ENCODE measurements at places on chromosomes 3 and 15.

GRCh38 chr3:159854500-159855124 lies 134.0 kb upstream of the IL12A start:
- DNase-seq = no peak

GRCh38 chr3:39064646-39065045 lies 12.8 kb downstream of the WDR48 start:
- DNase-seq = no peak

- peak; percentile 79 for DNase-seq
Observed at GRCh38 chr15:59997070-59997701, 6.9 kb upstream of the FOXB1 start.

DNA sequence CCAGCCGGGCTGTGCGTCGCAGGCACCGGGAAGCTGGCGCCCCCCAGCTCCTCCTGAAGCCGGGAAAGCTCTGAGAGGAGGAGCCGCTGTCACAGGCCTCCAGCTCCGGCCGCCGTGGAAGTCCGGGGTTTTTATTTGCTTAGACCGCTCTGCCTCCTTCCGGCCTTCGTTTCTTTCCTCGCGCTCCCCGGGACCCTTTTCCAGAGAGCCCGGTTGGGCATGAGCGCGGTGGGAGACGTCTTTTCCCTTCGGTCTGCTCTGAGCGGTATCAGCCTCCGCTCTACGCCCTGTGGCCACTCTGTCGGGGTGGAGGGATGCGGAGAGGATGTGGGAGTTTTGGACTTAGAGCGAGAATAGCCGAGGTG lies 559 bp downstream of the SENP5 start:
- peak; percentile 45 for DNase-seq

DNA sequence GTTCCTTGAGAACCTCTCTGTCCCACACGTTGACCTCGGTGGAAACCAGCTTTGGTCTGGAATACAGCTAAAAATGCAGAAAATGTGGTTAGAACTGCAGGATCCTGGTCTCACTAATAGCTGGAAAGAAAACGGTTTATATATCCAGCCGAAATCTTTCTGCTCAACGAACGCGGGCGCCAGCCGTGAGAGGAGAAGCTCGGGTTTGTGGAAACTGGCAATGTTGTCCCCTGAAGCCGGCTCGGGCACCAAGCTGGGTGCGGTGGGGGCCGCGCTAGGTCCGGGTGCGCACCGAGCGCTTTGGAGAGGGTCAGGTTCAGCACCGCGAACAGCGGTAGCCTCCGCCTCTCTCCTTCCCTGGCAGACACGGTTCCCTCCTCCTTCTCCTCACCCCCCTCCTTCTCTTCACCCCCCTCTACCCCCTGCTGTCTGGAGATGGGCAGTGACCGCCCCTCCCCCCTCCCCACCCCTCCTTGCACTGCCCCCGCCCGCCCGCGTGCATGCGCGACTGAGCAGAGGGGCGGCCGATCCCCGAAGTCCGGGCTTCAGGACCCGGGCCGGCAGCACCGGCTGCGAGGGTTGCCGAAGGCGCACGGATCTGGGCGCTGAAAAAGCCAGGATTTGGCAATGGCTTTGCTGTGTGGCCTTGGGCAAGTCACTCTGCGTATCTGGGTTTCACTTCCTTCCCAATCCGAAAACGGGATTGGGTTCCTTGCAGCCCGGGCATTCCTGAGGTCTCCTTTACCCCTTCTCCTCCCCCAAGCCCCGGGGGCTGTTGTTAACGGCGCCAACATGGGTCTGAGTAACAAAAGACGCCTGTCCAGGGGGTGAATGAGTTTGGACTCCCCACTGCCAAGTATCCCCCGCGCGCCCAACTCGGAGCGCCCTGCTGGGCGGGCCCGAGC lies at the start of gene SKOR1:
Gene SKOR1, plus strand, starts transcription at position 534 of the 905 bp plus-strand sequence. Its CDS starts 94 bp downstream, at position 628.
- DNase-seq = no peak

GRCh38 chr15:75182187-75183131 lies 19.2 kb upstream of the C15orf39 start:
- DNase-seq = no peak

DNA sequence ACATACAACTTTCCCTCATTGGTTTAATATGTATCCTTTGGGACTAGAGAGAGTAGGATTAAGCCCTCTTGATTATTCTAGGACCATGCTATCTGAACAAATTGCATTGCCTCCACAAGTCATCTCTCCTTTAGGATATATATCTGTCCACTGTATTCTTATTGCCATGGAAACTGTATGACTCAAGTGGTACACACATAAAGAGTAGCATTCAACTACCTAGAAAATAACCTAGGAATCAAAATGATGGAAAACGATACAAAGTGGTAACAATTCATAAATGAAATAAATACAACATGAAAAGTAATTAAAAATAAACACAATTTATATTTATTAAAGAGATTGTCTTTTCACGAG lies 212.1 kb upstream of the P2RY1 start:
- no peak for DNase-seq

GRCh38 chr3:111073218-111073617 lies 1.6 kb downstream of the NECTIN3 start:
- no peak for DNase-seq

DNA sequence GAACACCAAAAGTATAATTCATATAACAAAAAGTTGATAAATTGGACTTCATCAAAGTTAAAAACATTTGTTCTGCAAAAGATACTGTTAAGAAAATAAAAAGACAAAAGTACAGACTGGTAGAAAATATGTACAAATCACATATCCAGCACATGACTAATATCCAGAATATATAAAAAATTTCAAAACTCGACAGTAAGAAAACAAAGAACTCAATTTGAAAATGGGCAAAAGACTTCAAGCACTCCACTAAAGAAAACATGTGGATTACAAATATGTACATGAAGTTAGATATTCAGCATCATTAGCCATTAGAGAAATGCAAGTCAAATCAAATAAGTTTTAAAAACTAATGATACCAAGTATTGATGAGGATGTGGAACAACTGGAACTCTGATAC lies 6.7 kb downstream of the GK5 start:
- DNase-seq = no peak

DNA sequence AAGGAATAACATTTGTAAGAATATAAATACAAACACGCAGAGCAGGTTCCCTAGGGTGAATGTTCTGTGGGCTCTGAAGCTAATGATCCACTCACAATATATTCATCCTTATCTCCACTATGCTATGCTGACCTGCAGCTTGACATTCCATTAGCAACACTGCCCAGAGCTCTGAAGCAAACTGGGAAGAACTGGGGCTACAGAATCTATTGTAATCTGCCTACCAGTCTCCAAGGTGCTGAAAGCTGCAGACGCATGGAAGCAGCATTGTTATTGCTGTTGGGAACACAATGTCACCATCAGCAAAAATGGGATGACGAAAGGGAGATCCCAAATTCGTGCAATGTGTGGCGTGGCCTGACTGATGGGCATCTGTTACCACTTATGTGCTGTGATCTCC lies 316.7 kb upstream of the RORA start:
- no peak for DNase-seq

DNA sequence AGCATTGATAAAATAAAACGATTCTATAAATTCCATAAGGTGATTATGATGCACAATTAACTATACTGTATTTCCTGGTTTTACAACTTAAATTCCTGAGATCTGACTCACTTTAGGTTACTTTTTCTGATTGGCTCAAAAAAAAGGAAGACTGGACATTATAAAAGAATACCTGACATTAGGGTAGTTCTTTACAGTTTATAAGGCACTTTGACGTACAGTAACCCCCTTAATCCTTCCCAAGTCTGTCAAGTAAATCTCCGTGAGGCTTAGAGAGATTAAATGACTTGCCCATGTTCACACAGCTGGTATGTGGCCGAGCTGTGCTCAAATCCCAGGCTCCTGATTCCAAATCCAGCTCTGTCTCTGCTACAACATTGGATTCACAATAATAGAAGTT lies 1.0 kb upstream of the SLTM start:
- DNase-seq = no peak

GRCh38 chr15:88100181-88100580 lies 156.4 kb downstream of the NTRK3 start:
- no peak for DNase-seq

- no peak for DNase-seq
Observed at GRCh38 chr15:43194795-43195194, 9.6 kb downstream of the CCNDBP1 start.

DNA sequence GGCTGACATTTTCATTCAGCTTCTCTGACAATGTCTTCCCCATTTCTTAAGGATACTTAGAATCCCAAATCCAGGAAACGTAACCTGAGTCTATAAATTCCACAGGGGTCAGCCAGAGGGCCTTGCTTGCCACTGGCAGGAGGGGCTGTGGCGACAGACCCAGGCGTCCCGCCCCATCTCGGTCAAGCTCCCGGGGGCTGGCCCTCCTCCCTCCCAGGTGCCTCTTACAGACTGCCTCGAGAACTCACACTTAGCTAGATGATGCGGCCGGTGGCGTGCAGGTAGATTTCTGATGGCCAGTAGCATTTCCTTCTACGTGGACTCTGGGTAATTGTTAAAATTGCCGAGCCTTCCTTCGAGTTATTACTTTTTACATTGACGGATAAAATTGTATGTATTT lies 172.5 kb downstream of the NSMCE3 start:
- no peak for DNase-seq

DNA sequence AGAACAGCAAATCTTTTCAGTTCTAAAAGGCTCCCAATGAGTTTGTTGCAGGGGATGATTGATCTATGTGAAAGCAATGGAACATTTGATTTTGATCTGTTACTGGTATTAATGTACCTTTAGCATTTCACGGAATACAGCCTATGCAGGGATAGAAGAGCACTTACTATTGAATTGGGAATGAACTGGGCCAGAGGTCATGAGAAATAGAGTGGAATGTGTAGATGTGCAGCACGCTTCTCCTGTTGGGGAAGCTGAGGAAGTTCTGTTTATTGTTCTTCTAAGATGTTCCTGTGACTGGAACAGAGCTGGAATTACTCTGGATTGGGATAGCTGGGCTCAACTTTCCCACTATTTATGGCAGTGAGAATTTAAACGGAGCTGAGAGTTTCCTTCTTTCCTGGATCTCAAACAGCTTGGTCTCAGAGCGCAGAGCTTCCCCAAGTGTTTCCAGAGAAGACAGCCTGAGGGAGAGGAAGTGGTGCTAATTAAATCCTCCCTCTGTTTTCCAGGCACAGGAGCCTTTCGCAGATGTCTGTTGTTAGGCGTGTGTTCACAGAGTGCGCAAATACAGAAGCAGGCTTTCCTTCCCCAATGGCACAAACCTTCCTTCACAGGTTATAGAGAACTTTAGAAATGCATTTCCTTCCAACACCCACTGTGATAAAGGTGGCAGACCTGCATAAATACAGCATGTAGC lies 32.5 kb downstream of the TPRG1 start:
- DNase-seq = no peak

GRCh38 chr15:55917881-55918296 lies 75.5 kb downstream of the NEDD4 start:
- no peak for DNase-seq

DNA sequence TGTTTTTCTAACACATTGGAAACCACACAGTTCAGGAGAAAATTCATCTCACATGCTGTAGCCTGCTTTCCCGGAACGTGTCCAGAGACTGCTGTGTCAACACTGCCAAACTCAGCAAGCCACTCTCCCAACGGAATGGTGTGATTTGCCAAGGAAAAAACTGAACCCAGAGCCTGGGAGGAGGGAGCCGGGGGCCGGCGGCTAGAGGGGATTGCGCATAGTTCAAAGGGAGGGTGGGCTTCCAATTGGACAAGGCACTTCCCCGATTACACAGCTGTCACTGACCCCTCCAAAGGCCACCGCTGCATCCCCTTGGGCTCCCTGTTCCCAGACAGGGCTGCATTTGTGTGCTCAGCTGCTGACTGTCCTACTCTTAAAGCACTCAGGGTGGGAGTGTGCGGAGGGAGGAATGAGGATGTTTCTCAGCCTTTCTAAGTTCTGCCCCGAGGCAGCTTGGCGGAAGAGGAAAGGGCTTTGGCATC lies 256.2 kb downstream of the ZNF621 start:
- DNase-seq = peak; percentile 34

GRCh38 chr3:177411201-177411600 lies 213.9 kb upstream of the TBL1XR1 start:
- no peak for DNase-seq

Data from NCI-H345 (cell line).